GM23338 (cell line): ENCODE measurements at places on chromosomes 7 and 10.

DNA sequence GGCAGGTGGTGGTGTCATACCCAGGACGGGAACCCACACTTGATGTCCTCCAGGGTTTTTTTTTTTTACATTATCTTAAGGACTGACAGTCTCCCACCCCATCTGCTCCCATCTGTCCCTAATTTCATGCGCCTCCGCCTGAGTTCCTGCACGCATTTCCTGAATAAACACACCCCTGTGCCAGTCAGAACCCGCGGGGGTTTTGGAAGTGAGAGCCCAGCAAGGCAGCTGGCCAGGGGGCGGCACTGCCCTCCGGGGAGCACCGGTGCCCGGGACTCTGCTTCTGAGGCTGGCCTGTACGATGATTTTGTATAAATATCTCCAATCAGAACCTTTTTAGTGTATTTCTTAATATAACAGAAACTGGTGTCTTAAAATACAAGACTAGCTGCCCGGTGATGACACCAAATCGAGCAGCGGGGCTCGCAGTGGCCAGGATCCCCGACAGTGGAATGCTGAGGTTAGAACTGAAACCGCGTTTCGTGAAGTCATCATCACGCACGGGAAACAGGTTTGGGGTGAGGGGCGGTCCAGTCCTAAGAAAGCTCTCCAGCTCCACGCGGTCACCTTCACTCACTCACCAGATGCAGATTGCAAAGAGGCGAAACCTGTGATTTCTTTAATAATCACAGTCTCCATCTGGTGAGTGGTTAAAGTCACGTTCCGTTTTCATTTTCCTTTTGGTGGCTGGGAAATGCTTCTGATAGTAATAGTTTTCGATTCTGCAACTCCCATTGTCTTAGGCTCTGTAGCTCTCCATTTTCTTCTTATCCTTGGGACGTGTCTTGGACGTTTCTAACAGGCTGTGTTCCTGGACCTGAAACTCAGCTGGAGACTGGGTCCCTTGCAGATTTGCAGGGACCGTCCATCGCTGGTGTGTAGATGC lies 19.7 kb downstream of the BNIP3 start:
- peak overlapping the region; percentile 26; the same call in 1 of the 2 replicates for H3K27ac ChIP-seq
- no peak overlapping the region for H3K4me3 ChIP-seq
- H3K36me3 ChIP-seq, result peaks cover under 1% of the 10 kb centered on the region; the same call in 1 of the 2 replicates
- no peaks in the 10 kb centered on the region for H3K27me3 ChIP-seq

DNA sequence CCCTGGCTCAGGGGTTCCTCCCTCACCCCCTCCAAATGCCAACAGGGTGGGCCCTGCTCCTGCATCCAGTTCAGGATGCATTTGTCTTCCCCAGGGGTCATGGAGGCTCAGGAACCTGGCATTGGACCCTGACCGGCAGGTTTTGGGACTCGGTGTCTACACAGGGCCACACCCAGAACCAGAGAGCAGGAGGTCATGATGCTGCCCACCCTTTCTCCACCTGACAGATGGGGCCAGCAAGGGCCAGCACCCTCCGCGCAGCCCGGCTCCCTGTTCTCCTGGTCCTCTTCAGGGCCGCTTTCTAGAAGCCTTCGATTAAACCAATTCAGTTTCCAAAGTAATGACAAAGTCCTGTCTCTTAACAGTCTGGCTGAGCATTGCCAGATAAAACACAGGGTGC lies 50.2 kb downstream of the CAMK2B start:
- H3K36me3 ChIP-seq, result no peaks in the 10 kb centered on the region
- no peak overlapping the region for H3K4me3 ChIP-seq

DNA sequence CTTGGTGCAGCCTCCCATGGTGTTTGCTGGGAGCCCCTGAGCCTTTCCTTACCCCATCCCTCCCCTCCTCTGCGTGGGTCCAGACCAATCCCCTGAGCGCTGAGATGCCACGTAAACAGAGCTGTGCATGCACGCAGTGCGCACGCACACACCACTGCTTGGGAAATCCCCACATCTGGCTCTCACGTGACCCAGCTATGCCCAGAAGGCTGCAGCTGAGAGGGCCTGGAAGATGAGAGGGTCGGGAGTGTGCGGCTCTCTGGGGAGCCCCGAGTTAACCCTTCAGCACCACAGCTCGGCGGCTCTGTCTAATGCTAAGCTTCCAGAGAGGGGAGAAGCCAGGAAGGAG lies 177.2 kb downstream of the SH3PXD2A start:
- no peaks in the 10 kb centered on the region; the same call in 1 of the 2 replicates for H3K4me1 ChIP-seq
- no peak overlapping the region for H3K4me3 ChIP-seq
- H3K36me3 ChIP-seq, result no peaks in the 10 kb centered on the region
- H3K27ac ChIP-seq, result no peak overlapping the region
- no peaks in the 10 kb centered on the region for H3K27me3 ChIP-seq
- DNase-seq, result no peak

- peaks cover 19% of the 10 kb centered on the region for H3K4me1 ChIP-seq
- no peak overlapping the region for H3K4me3 ChIP-seq
- no peak overlapping the region for H3K27ac ChIP-seq
- H3K36me3 ChIP-seq, result no peaks in the 10 kb centered on the region
- DNase-seq, result no peak
Observed at GRCh38 chr7:98249106-98249505, 2.9 kb downstream of the TECPR1 start.

GRCh38 chr7:44729949-44730590 lies 18.6 kb upstream of the ZMIZ2 start:
- no peaks in the 10 kb centered on the region for H3K4me1 ChIP-seq
- H3K4me3 ChIP-seq, result no peak overlapping the region
- no peak for DNase-seq
- no peaks in the 10 kb centered on the region for H3K27me3 ChIP-seq

GRCh38 chr10:121627876-121628581 lies 29.8 kb upstream of the FGFR2 start:
- no peaks in the 10 kb centered on the region for H3K36me3 ChIP-seq
- H3K4me3 ChIP-seq, result no peak overlapping the region
- DNase-seq, result no peak
- peaks cover 6% of the 10 kb centered on the region; the same call in 1 of the 2 replicates for H3K4me1 ChIP-seq
- H3K27ac ChIP-seq, result no peak overlapping the region

DNA sequence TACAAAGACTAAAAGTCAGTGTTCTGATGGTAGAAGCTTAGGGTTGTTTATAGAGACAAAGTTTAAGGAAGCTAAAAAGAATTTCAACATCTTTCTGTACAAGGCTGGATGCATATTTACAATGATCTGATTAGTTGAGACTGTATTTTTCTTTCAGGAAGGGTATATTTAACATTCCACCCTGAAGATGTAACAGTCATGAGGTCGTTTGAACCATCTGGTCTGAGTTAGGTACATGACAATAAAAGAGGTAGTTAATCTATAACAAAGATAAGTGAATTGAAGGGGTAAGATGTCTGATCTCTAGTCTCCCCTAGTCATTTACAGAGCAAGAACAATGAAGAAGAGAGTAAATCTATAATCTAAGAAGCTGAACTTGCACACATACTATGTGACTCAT lies 821.2 kb downstream of the CNTNAP2 start:
- no peaks in the 10 kb centered on the region for H3K4me1 ChIP-seq
- no peak overlapping the region for H3K27ac ChIP-seq
- no peaks in the 10 kb centered on the region for H3K36me3 ChIP-seq
- DNase-seq, result no peak
- H3K27me3 ChIP-seq, result no peaks in the 10 kb centered on the region

- no peaks in the 10 kb centered on the region for H3K27me3 ChIP-seq
- H3K4me1 ChIP-seq, result peaks cover 10% of the 10 kb centered on the region
- H3K36me3 ChIP-seq, result peaks cover 37% of the 10 kb centered on the region
- no peak overlapping the region for H3K4me3 ChIP-seq
Observed at GRCh38 chr7:100886142-100886935, 3.2 kb downstream of the UFSP1 start.

DNA sequence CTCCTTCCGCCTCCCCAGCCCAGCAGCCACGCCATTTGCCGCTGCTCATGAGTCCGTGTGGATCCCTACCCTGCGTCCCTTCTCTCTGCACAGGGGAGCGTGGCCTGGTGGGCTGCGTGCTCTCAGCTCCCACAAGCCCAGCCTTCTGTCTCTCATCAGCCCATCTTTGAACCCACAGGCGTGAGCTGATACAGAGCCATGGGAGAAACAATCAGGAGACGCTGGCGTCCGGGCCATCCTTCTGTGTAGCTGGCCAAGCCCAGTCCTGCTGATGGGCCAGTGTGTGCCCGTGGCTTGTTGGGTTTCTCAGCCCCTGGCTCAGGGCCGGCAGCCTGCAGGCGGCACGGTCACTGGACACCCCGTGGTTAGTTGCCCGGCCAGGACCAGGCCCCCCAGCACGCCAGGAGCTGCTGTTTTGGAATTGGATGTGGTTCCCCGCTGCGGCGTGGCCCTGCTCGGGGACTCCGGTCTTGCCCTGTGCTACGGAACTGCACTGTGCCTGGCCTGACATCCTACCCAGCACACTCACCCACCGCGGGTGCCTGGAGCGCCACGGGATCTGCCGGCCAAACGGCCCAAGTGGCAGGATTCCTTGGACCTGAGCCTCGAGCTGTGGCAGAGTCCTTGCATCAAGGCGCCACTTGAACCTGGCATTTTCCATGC lies 88.9 kb downstream of the ELFN1 start:
- H3K27me3 ChIP-seq, result no peaks in the 10 kb centered on the region
- no peak for DNase-seq
- no peaks in the 10 kb centered on the region for H3K36me3 ChIP-seq
- H3K4me3 ChIP-seq, result no peak overlapping the region
- no peak overlapping the region for H3K27ac ChIP-seq

DNA sequence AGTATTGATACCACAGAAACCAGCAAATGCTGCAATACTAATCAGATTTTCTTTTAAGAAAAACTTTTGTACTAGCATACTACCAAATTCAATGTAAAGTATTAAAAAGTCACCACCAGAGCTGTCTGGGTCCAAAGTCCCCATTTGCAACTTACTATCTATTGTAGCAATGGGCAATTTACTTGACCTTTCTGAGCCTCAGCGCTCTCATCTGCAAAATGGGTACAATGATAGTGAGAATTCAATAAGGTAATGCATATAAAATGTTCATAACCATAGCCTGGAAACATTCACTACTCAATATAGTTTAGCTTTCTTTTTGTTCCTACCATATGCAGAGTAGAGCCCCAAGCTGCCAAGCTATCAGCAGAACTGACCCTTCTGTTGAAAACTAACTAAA lies 337.2 kb downstream of the ELMO1 start:
- H3K36me3 ChIP-seq, result no peaks in the 10 kb centered on the region
- no peaks in the 10 kb centered on the region for H3K4me1 ChIP-seq
- H3K27me3 ChIP-seq, result no peaks in the 10 kb centered on the region
- no peak for DNase-seq
- no peak overlapping the region for H3K4me3 ChIP-seq
- no peak overlapping the region for H3K27ac ChIP-seq

- no peaks in the 10 kb centered on the region for H3K36me3 ChIP-seq
- peak overlapping the region; percentile 6; the same call in 1 of the 2 replicates for H3K4me3 ChIP-seq
- no peaks in the 10 kb centered on the region for H3K27me3 ChIP-seq
- peak; percentile 33 for DNase-seq
- H3K4me1 ChIP-seq, result peaks cover 38% of the 10 kb centered on the region
- peak overlapping the region; percentile 70 for H3K27ac ChIP-seq
Observed at GRCh38 chr7:120550494-120551048, 277.6 kb downstream of the KCND2 start.

- H3K4me1 ChIP-seq, result no peaks in the 10 kb centered on the region
- H3K36me3 ChIP-seq, result peaks cover 15% of the 10 kb centered on the region
- H3K4me3 ChIP-seq, result no peak overlapping the region
- H3K27me3 ChIP-seq, result no peaks in the 10 kb centered on the region
- H3K27ac ChIP-seq, result no peak overlapping the region
Observed at GRCh38 chr10:121753726-121754476, 155.7 kb upstream of the FGFR2 start.

- H3K27ac ChIP-seq, result no peak overlapping the region
- no peak for DNase-seq
- no peak overlapping the region for H3K4me3 ChIP-seq
- H3K36me3 ChIP-seq, result no peaks in the 10 kb centered on the region
- no peaks in the 10 kb centered on the region for H3K27me3 ChIP-seq
- H3K4me1 ChIP-seq, result no peaks in the 10 kb centered on the region
Observed at GRCh38 chr7:26709210-26709990, 155.0 kb downstream of the SKAP2 start.

DNA sequence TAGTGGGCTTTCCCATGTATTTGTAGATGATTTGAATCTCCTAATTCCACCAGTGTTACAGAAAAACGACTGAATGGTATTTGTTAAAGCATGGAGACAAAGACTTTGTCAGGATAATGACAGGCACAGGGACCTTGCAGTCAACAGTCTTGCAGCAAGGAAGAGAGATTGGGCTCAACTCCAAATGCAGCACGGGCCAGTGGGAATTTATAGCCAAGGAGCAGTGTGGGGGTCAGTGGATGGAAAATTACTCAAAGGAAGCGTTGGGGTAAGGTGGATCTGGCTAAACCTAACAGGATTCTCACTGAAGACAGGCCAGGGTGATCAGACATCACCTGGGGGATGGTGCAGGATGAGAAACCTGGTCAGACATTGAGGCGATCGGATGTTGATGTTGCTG lies 24.3 kb downstream of the CPVL start:
- DNase-seq, result no peak
- H3K27me3 ChIP-seq, result no peaks in the 10 kb centered on the region
- no peaks in the 10 kb centered on the region for H3K36me3 ChIP-seq

DNA sequence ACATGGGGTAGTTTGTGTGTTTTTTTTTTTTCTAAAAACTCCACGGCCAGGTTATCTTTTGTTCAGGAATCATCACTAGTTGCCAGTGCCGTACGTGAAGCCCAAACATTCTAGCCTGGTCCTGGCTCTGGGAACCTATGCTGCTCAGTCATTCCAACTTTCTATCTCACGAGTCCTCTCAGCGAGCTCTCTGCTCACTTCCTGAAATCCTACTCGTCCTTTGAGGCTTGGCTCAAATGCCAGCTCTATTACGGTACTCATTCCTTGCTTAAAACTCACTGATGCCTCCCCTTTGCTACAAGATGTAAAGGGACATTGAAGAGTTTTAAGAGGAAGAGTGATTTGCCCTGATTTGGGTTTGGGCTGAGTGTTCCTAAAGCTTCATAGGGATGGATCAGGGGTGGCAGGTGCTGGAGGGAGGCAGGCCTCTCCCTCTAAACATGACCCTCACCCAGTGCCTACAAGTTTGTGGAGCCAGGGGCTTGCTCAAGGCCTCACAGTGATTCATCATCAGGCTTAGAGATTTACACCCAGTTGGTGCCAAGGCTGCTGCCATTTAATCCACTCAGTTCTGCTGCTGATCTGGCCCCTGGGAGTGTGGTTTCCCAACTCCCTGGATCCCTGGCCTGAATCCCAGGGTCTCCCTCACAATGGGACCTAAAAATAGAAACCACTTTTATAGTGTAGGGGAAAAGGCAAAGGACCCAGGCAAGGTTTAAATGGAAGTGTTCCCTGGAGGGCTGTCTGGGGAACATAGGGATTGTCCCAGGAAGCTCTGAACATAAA lies 46.1 kb upstream of the R3HCC1L start:
- H3K27ac ChIP-seq, result no peak overlapping the region
- H3K27me3 ChIP-seq, result no peaks in the 10 kb centered on the region
- no peaks in the 10 kb centered on the region for H3K36me3 ChIP-seq
- no peak for DNase-seq
- H3K4me1 ChIP-seq, result no peaks in the 10 kb centered on the region

- DNase-seq, result no peak
- no peaks in the 10 kb centered on the region for H3K27me3 ChIP-seq
Observed at GRCh38 chr7:55140221-55140940, 121.6 kb downstream of the EGFR start.

- H3K4me1 ChIP-seq, result peaks cover 5% of the 10 kb centered on the region; the same call in 1 of the 2 replicates
- H3K4me3 ChIP-seq, result no peak overlapping the region
- no peaks in the 10 kb centered on the region for H3K27me3 ChIP-seq
Observed at GRCh38 chr7:98266840-98267239, 14.6 kb upstream of the BRI3 start.

GRCh38 chr7:143002898-143003297 lies 24.0 kb downstream of the OR9A2 start:
- DNase-seq, result no peak
- no peaks in the 10 kb centered on the region for H3K36me3 ChIP-seq
- H3K27ac ChIP-seq, result no peak overlapping the region
- no peaks in the 10 kb centered on the region for H3K4me1 ChIP-seq
- H3K4me3 ChIP-seq, result no peak overlapping the region
- H3K27me3 ChIP-seq, result no peaks in the 10 kb centered on the region
